ENCODE measurements at places on chromosomes 3 and 15.

GRCh38 chr3:179734497-179735281 is 81.8 kb downstream of the USP13 start:
- DNase-seq, result no peak

- no peak for DNase-seq
These were observed 274.8 kb upstream of the TRIM42 start for GRCh38 chr3:140403079-140403478.

DNA sequence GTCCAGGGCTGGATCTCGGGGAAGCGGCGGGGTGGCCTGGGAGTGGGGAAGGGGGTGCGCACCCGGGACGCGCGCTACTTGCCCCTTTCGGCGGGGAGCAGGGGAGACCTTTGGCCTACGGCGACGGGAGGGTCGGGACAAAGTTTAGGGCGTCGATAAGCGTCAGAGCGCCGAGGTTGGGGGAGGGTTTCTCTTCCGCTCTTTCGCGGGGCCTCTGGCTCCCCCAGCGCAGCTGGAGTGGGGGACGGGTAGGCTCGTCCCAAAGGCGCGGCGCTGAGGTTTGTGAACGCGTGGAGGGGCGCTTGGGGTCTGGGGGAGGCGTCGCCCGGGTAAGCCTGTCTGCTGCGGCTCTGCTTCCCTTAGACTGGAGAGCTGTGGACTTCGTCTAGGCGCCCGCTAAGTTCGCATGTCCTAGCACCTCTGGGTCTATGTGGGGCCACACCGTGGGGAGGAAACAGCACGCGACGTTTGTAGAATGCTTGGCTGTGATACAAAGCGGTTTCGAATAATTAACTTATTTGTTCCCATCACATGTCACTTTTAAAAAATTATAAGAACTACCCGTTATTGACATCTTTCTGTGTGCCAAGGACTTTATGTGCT is 527 bp downstream of the B2M start:
- no peak for DNase-seq

DNA sequence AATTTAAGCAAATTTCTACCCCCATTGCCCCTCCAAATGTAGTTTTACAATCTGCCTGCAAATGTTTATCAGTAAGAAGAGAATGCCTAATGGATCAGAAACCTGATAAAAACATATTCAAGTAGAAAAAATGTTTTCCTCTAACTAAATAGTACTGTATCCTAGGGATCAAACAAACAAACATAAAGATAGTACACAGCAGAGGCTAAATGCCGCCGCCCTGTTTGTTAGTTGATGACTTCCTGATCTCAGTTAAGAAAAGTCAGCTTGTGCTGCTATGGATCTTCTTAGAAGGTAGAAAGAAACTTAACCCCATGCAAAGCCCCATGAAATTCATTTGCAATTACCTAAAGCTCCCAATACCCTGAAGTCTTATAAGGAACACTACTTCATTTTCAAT is 387.3 kb upstream of the THBS1 start:
- DNase-seq, result no peak

DNA sequence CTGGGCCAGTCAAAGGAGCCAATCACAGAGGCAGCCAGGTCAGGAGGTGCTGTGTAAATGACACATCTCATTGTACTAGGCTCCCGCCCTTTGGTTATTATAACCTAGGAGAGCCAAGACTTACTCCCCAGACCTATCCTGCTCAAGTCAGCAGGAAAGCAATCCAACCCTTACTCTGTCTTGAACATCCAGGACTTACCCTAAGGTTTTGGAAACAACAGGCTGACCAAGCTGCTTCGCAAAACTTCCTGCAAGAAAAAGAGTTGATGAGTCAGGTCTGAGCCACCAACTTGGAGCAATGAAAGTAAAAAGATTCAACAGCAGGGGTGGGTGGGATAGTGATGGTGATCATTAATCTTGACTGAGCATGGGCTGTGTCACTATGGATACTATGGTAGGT is 144.4 kb downstream of the MYLK start:
- DNase-seq, result no peak

GRCh38 chr3:159779883-159780282 is 208.8 kb upstream of the IL12A start:
- no peak for DNase-seq

- DNase-seq, result peak; percentile 4
These were observed 111.7 kb downstream of the NUP210 start for GRCh38 chr3:13308380-13308801.

DNA sequence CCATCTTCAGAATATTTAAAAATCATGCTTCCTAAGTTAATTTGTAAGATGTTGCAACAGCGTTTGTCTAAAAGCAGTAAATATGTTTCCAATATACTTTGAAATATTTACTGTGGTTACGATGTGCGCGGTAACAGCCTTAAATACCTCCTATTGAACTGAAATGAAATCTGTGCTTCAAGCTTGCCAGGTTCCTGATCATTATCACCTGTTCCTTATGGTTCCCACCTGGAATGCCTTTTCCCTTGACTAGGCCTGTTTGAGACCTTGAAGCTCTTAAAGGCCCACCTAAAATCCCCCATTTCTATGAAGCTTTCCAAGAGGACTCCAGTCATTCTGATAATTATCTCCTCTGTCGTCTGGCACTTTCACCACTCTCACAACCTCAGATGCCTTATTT is 146.7 kb downstream of the NAALADL2 start:
- peak; percentile 70 for DNase-seq

- no peak for DNase-seq
These were observed 178.8 kb downstream of the MEIS2 start for GRCh38 chr15:36921484-36922091.

DNA sequence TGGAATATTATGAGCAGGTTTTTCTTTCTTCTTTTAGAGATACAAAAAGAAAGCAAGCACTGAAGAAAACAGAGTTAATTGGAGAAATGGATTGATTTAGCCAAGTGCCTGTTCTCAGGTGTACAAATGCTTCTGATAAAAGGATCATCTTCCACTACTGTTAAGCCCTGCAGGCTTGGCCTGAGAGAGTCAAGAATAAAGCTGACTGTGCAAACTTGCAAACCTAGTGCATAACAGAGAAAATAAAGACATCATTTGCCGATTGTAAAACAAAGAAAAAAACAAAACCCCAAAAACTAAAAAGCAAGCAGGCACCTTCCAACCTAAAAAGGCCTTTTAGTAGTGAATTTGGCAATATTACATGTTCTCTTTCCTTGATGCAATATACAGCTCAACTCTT is 78.0 kb upstream of the CCDC80 start:
- DNase-seq, result no peak

GRCh38 chr3:65607101-65607500 is 431.6 kb downstream of the MAGI1 start:
- no peak for DNase-seq

DNA sequence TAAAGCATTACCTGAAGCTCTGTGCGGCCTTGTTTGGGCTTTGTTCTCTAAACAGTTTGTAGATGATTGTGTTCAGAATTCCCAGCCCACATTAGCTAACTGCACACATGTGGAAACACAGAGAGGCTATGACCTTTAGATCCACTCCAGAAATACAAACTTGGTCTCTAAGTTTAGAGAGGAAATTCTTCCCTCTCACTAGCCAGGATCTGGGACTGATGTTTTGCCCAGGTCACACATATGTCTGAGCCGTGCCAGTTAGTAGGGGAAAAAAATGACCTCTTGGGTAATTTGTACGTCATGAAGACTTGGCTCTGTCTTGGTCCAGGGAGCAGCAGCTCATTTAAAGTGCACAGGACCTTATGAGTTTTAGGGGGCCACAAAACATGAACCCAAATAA is 223.1 kb downstream of the RBMS3 start:
- DNase-seq, result peak; percentile 28

GRCh38 chr15:57736591-57736990 is 30.1 kb downstream of the POLR2M start:
- no peak for DNase-seq

GRCh38 chr3:196666001-196666867 is 26.7 kb downstream of the NRROS start:
- DNase-seq, result peak; percentile 9

GRCh38 chr3:29513236-29513635 is 232.4 kb downstream of the RBMS3 start:
- DNase-seq, result no peak

DNA sequence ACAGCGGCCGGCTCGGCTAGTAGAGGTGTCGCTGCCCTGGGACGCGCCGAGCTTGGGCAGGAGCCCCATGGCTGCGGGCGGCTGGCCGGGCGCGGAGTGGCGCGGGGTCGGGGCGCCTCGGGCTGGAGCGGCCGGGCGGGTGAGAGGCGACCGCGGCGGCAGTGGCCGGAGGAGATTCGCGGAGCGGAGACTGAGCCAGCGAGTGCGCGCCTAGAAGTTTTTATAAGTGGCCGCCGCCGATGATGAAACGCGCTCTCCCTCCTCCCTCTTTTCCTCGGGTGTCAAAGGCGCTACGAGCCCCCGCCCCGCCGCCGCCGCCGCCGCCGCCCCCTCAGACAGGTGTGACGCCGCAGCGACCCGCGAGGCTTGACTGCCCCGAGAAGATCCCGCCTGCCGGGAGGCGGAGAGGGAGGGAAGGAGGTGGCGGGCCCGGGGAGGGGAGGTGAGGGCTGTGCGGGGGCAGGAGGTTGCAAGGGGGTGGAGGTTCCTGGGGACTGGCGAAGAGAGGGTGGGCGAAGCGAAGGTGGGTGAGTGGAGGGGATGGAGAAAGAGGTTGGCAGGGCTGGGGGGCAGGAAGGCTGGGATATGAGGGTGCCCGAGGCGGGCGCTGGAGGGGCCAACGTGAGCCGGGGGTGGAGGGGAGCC is at the start of gene SLCO2A1:
Gene SLCO2A1, minus strand, starts transcription at position 192 of the 645 bp plus-strand sequence. Its CDS starts 123 bp downstream, at position 69.
- no peak for DNase-seq

DNA sequence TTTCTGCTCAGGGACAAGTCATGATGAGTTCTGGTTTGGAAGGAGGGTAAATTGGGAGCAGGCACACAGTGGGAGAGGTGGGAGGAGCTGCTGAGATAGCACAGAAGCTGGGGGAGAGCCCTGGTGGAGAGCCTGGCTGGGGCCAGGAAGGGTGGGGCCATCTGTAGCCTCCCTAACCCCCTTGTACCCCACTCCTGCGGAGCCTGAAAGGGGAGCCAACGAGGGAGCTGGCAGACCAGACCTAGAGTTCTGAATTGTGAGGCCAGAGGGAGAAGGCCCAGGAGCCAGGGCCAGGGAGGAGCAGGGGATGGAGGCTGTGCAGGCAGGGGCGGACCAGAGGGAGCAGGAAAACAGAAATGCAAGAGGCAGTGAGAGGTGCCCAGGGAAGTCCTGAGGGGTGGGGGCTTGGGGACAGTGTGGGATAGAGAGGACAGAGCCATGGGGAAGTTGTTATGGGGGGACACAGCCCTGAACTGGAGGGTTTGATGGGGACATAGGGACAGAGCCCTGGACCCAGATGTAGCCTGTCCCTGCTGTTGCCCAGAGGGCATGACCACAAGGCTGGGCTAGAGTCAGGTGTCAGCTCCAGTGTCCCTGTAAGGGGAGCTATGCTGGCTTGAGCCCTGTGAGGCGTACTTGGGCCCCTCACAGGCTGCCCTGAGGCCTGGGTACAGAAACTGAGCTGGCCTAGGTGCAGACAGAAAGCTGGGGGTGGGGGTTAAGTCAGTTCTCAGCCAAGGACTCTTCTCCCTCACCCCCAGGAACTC is 1.2 kb downstream of the TMIE start:
- DNase-seq, result no peak

DNA sequence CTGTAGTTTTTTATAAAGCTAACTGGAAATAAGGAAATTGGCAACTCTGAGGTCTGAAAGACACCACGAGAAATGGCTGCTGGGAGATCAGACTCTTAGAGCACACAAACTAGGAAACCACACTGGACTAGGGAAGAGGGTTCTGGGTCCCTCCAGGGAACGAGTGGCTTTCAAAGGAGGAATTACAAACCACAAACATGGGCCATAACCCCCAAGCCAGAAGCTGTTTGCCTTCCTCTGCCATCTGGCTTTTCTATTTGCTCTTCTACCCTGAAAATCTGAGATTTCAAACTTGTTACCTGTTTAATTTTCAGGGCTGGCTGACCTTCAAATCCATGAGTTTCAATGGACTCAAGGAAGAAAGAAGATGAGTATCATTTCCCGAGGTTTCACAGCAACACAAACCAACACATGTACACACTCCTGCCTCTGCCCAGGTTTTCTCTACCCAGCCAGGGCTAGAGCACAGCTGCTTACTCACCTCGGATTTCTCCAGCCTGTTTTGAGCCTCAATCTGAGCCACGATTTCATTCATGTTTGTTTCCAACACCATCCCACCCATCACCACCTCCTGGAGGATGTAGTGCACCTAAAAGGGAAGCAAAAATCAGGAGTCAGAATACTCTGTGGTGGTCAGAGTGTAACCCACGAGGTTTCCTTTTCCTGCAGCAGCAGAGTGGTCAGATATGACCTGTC is 22.6 kb upstream of the ANPEP start:
- no peak for DNase-seq

GRCh38 chr15:84656972-84657371 is 1.0 kb downstream of the NMB start:
- DNase-seq, result no peak

- no peak for DNase-seq
These were observed 17.8 kb downstream of the UBXN7 start for GRCh38 chr3:196414469-196414868.

- peak; percentile 2 for DNase-seq
These were observed 84.5 kb upstream of the SYNPR start for GRCh38 chr3:63193647-63194046.

DNA sequence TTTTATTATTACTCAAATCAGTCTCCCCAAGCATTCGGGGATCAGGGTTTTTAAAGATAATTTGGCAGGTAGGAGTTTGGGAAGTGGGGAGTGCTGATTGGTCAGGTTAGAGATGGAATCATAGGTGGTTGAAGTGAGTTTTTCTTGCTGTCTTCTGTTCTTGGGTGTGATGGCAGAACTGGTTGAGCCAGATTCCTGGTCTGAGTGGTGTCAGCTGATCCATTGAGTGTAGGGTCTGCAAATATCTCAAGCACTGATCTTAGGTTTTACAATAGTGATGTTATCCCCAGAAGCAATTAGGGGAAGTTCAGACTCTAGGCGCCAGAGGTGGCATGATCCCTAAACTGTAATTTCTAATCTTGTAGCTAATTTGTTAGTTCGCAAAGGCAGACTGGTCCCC is 20.6 kb upstream of the TRANK1 start:
- no peak for DNase-seq

GRCh38 chr3:64438812-64439211 is 213.5 kb upstream of the PRICKLE2 start:
- no peak for DNase-seq

GRCh38 chr15:61916104-61916503 is 144.1 kb downstream of the VPS13C start:
- no peak for DNase-seq

GRCh38 chr15:70238917-70239316 is 141.2 kb upstream of the TLE3 start:
- no peak for DNase-seq

- DNase-seq, result no peak
These were observed 26.6 kb upstream of the FLNB start for GRCh38 chr3:57981483-57982087.

GRCh38 chr3:149274220-149274619 is 52.6 kb upstream of the CP start:
- DNase-seq, result no peak
